ENCODE measurements at places on chromosomes 13 and 19.
A peak's percentile ranks its signal among the peaks of the same experiment; 100 is the strongest.

DNA sequence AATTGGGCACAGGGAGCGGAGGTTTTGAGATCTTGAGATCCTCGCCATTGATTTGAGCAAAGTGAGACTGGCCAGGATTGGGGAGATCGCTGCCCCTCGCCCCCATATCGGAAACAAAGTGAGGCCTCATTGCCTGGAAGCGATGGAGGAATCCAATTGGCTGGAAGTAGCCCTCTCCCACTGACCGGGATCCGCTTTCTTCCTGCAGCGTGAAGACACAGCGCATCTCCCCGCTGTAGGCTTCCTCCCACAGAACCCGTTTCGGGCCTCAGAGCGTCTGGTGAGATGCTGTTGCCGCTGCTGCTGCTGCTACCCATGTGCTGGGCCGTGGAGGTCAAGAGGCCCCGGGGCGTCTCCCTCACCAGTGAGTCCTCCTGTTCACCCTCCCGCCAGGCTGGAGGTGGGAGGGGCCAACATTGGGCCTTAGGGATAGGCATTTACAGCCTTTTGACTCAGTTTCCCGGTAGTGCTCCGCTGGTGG, 438 bp downstream of the PRKCSH start:
- DNase-seq, result no peak

DNA sequence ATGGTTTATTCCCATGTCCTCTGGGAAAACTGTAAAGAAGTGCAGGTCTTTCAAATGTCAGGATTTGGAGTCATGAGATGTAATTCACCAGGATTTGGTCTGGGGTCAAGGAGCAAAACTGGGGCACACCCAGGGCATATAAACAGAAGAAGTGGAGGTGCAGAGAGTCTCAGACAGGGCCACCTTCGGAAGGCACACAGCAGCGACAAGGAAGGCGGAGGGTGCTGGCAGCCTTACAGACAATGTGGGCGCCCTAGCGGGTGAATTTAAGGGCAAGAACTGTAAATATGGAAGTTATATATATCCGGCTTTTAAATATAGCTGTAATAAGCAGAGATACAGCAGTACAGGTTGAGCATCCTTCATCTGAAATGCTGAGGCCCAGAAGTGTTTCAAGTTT, 31.2 kb downstream of the DHRS12 start:
- no peak for DNase-seq

- DNase-seq, result no peak
Measured at GRCh38 chr13:77511552-77511951, 24.0 kb upstream of the SCEL start.

GRCh38 chr13:20174656-20175405, 14.0 kb upstream of the GJA3 start:
- DNase-seq, result peak; percentile 27

- no peak for DNase-seq
Measured at GRCh38 chr19:19051478-19052213, 12.1 kb upstream of the SLC25A42 start.

- DNase-seq, result no peak
Measured at GRCh38 chr13:76759877-76760276, 126.3 kb downstream of the KCTD12 start.

GRCh38 chr13:51697855-51698254, 106.1 kb downstream of the DHRS12 start:
- DNase-seq, result no peak

- DNase-seq, result no peak
Measured at GRCh38 chr13:21362741-21363140, 96.4 kb downstream of the ZDHHC20 start.

GRCh38 chr13:30616927-30617314, 799 bp upstream of the USPL1 start:
- DNase-seq, result no peak

DNA sequence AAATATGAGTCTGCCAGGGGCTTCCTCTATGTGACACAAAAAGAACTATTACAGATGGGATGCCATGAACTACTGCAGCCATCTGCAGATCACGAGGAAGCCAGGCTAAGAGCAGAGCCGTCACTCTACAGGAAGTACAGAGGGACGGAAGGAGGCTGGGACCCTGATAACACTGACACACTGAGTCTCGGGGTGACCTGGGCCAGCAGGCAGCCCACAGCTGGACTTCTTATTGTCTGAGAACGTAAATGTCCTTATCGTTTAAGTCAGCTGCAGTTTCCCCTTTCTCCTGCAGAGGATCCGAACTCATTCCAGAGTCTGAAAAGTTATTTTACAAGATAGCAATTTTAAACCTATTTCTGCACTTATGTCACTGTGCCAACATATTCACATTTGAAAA, 20.7 kb downstream of the PARP4 start:
- DNase-seq, result no peak

DNA sequence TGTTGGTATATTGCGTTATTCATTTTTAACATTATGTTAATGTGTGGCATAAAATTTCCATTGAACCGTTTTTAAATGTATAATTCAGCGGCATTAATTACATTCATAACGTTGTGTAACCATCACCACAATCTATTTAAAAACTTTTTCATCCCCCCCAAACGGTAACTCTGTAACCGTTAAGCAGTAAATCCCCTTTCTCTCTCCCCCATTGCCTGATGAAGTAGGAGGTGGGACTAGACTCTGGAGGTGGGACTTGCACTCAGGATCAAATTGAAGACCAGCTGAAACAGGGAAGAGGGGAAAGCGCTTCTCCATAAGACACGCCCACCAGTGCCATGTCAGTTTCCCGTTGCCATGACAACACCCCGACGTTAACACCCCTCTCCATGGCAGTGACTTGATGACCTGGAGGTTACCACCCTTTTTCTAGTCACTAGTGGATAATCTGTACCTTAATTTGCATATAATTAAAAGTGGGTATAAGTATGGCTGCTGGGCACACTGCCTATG, 16.8 kb downstream of the CLEC11A start:
- DNase-seq, result no peak

GRCh38 chr19:44972802-44973201, 17.6 kb downstream of the CLPTM1 start:
- DNase-seq, result no peak

All from stimulated activated CD8-positive, alpha-beta memory T cell treated with anti-CD3 and anti-CD28 coated beads, Interleukin-7, amount 100 ng/mL, for 1 hour (primary cell).